ENCODE measurements at places on chromosomes 4 and X.

- peak; percentile 57 for DNase-seq
Observed at GRCh38 chr4:185039508-185040273, 21.4 kb downstream of the HELT start.

DNA sequence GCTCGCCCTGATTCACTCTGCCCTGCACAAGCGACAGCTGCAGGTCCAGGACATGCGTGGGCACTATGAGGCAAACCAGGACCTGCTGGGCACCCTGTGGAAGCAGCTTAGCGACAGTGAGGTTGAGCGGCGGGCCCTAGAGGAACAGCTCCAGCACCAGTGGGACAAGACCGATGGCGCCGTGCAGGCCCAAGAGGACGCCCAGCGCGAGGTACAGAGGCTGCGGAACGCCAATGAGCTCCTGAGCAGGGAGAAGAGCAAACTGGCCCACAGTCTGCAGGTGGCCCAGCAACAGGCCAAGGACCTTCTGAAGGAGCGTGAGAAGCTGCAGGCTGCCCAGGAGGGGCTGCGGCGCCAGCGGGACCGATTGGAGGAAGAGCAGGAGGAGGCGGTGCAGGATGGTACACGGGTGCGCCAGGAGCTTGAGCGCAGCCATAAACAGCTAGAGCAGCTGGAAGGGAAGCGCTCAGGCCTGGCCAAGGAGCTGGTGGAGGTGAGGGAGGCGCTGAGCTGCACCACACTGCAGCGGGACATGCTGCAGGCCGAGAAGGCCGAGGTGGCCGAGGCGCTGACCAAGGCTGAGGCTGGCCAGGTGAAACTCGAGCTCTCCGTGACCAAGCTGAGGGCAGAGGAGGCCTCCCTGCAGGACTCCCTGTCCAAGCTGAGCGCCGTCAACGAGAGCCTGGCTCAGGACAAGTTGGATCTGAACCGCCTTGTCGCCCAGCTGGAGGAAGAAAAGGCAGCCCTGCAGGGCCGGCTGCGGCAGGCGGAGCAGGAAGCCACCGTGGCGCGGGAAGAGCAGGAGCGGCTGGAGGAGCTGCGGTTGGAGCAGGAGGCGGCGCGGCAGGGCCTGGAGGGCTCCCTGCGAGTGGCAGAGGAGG is 12.8 kb downstream of the SMIM10L2A start:
- DNase-seq, result no peak

- DNase-seq, result peak; percentile 72
Observed at GRCh38 chr4:17817027-17817426, 6.2 kb downstream of the NCAPG start.

DNA sequence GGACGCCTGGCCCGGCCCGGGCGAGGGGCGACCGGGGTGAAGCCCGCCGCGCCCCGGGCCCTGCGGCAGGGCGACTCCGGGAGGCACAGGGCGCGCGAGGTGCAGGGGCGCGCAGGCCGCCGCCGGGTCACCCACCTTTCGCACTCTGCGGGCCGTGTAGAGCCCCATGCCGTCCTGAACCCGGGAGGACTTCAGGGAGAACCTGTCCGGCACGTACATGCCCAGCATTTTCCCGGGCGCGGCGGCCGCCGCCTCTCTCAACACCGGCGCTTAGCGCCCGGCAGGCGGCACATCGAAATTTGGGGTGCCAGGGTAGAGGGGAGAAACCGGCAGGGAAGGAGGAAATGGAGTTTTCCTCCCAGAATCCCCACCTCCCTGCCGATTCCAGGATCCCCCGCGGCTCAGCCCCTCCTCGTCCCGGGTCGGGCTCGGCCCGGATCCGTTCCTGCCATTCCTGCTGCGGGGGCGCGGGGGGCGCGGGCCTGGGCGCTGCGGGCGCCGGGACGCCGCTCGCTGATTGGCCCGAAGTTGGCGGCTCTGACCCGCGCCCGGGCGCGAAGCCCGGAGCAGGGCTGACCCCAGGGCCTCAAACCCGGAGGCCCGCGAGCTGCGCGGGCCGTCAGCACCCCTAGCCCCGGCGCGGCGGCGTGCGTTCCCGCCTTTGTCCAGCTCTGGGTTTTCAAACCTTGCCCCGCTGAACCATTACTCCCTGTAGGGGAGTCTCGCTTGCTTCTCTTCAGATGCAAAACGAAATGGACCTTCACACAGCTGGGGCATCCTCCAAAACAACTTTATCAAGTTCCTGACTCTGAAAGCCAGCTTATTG is at the start of gene PRDM5:
PRDM5 (minus strand) TSS at position 346 of the 826 bp plus-strand sequence; CDS start at position 228, 118 bp downstream.
- no peak for DNase-seq

GRCh38 chrX:151870602-151871001 is 42.1 kb upstream of the MAGEA4 start:
- DNase-seq, result no peak

DNA sequence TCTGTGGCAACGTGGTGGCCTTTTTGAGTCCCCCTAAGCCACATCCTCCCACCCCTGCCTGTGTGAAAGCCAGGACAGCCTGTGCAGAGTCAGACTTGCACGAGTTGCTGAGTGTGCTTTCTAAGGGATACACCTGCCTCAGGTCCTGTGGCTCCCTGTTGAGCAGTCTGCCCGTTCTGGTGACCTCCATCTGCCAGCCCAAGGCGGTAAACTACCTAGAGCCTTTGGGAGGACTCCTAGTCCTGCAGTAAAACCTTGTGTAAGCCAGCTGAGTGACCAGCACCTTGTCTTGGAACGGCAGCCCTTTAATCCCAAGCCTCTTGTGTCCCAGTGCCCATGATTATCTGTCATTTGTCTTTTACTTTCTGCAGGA is 69.3 kb downstream of the NBDY start:
- no peak for DNase-seq

All from CD4-positive, alpha-beta T cell treated with Interleukin-4 for 4 hours (primary cell).